ENCODE measurements at places on chromosomes 13 and 19.

DNA sequence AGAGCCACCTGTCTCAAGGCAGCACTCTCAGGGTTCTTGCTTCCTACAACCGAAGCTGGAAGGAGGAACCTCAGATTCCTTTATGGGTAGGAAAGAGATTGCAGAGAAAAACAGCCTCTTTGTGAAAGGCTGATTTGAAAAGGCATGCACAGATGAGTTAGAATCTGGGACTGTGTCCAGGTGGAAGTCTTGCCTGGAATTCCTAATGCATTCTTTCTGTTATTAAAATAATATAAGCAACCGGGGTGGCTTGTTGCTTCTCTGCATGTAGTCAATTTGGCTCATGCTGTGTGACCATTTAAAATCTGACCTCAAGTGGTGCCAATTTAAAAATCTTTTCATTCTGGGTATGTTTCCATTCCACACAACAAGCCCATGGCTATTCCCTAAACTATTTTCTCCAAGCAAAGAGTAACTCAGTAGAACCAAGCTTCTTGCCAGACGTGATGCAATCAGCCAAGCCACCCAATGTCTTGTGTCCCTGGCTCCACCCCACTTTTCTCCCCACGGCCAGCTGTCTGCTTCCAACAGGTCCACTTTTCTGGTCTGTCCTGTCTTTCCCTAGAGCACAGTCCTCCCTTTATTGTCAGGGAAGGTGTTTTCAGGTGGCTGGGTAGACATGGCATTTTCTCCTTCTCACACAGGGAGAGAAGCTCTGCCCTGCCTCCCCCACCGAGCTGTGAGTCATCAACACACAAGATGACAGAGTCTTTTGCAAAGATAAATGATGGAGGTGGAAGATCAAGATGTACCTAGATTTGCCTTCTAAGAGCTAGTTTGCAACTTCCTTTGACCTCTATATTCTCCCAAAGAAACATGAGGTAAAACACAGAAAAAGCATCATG, 394.3 kb downstream of the FOXO1 start:
- no peak for DNase-seq

DNA sequence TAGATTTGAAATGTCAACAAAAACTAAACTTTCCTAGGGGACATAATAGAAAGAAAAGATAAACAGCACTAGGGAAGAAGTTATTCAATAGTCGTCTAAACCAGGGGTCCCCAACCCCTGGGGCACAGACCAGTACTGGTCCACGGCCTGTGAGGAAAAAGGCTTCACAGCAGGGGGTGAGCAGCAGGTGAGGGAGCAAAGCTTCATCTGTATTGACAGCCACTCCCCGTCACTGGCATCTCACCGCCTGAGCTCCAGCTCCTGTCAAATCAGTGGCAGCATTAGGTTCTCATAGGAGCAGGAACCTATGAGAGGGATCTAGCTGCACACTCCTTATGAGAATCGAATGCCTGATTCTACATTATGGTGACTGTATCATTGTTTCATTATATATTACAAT, 382.7 kb downstream of the MYO16 start:
- no peak for DNase-seq

DNA sequence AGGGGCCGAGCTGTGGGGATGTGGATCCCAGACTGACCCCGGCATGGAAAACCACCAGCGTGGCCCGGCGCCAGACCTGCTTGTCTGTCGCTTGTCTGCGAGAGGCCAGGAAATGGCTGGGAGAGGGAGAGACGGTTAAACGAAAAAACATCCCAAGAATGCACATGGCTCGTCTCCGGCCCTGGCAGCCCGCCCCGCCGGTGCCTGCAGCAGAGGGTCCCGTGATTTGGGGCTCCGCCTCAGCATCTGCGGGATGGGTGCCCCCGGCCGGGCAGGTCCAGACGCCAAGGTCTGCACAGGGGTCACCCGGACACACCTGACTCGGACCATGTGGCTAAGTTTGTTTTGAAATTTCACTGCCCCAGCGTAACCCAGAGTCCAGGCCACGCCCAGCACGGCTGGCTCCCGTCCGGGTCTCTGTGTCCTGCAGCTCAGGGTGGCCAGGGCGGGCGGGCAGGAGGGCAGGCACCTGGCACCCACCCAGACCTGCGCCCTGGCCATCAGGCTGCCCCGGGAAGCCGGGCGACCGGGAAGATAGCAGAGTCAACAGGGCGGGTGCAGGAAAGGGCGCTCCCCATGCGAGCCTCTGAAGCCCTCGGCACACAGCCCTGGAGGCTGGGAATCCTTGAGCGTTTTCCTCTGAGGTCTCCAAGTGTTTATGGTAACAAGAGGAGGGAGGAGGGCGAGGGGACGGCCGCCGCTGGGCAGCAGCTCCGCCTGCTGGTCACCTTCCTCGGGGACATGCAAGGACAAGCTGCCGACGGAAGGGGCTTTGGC, 103.2 kb downstream of the GADD45B start:
- peak; percentile 72 for DNase-seq

- DNase-seq, result no peak
Observed at GRCh38 chr19:13118424-13119193, 545 bp downstream of the NACC1 start.

GRCh38 chr19:57242821-57243220, 2.4 kb downstream of the ZNF805 start:
- DNase-seq, result no peak

DNA sequence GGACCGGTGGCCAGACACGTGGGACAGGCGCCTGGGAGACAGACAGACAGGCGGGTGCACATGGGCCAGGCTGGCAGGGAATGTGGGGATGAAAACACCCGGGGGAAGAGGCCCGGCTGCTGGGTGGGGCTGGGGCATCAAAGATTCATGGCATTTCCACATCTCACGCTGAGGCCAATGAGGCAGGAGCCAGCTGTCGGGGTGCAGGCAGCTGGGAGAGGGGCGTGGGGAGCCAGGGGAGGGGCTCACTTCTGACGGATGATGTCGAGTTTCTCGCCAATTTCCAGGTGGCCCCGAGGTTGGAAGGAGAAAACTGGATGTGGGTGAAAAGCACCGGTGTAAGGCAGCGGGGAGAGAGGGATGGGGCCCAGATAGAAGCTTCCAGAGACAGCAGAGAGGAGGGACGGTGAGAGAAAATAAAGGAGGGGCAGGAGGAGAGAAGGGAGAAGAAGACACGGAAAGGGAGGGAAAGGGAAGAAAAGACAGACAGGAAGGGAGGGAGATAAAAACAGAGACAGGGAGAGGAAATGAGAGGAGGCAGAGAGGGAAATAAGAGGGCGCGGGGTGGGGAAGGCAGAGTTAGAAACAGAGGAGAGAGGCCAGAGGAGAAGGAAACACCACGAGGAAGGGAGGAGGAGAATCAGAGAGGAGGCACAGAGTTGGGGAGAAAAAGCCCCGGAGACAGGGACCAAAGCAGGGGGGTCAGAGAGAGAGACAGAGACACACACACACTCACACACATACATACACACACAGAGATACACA, 8.0 kb upstream of the CCER2 start:
- DNase-seq, result no peak

- DNase-seq, result no peak
Observed at GRCh38 chr13:113029487-113030258, 60.7 kb downstream of the MCF2L start.

- DNase-seq, result no peak
Observed at GRCh38 chr19:50512112-50512998, 1.4 kb downstream of the ASPDH start.

- no peak for DNase-seq
Observed at GRCh38 chr19:47020132-47020805, 632 bp downstream of the NPAS1 start.

GRCh38 chr13:98912846-98913245, 65.0 kb downstream of the DOCK9 start:
- DNase-seq, result no peak

DNA sequence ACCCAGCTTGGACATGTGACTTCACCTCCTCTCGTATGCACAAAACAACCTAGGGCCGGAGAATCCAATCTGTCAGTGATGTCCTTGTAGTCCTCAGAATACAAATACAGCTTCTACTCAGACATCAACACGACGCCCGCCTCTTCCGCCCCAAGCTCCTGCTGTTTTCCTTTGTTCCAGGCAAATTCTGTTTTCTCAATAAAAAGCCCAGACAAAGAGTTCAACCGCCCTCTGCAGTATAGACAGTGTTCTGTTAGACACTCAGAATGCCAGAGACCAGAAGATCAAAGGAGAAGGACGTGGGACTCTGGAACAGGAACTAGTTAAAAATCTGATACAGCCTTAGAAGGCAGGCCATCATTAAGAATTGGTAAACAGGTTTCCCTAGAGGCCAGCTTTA, 42.0 kb upstream of the GGACT start:
- DNase-seq, result no peak

DNA sequence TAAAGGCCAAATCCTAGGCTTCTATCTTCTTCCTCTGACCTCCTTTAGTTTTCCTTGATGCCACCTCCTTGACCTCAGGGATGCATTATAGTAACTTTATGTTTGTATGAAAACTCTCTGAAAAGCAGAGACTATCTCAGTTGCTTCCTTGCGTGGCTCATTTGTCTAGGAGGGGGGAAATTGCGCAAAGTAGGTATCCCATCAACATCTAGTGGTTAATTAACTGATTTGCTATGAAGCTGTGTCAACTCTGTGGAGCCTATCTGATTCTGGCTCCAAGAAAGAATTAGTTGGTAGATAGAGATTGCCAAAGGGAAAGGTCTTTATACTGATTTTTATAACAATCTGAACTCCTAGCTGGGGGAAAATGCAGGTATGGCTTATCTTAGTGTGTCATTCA, 82.1 kb upstream of the FRY start:
- no peak for DNase-seq

GRCh38 chr13:35057858-35058257, 115.8 kb downstream of the NBEA start:
- DNase-seq, result no peak

DNA sequence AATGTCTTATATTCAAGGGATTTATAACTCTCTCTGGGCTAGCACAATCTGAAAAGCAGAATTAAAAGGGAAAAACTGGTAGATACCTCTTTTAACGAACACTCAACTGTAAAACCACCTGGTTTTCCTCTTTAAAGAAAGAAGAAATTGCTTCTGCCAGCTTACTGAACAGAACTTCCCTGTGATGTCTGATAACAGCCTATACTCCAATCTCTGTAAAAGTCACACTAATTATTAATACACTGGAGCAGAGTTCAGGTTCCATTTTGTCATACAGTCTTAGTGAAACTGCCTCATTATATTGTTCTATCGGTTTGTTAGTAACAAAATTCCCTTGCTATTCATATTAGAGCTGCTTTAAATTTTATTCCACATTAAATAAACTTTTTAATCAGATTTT, 251.0 kb upstream of the STARD13 start:
- DNase-seq, result no peak

- no peak for DNase-seq
Observed at GRCh38 chr13:62583466-62583865, 1167.8 kb upstream of the PCDH20 start.

- DNase-seq, result no peak
Observed at GRCh38 chr13:63851526-63851925, 2435.9 kb upstream of the PCDH20 start.

DNA sequence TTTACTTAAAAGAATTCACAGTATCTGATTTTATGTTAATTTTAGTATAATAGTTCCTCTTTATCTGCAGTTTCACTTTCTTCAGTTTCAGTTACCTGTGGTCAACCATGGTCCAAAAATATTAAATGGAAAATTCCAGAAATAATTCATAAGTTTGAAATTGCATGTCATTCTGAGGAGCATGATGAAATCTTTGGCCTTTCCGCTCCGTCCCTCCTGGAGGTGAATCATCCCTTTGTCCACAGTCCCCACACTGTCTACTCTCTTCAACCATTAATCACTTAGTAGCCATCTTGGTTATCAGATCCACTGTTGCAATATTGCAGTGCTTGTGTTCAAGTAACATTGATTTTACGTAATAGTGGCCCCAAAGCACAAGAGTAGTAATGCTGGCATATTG, 26.9 kb downstream of the SLITRK6 start:
- peak; percentile 24 for DNase-seq

DNA sequence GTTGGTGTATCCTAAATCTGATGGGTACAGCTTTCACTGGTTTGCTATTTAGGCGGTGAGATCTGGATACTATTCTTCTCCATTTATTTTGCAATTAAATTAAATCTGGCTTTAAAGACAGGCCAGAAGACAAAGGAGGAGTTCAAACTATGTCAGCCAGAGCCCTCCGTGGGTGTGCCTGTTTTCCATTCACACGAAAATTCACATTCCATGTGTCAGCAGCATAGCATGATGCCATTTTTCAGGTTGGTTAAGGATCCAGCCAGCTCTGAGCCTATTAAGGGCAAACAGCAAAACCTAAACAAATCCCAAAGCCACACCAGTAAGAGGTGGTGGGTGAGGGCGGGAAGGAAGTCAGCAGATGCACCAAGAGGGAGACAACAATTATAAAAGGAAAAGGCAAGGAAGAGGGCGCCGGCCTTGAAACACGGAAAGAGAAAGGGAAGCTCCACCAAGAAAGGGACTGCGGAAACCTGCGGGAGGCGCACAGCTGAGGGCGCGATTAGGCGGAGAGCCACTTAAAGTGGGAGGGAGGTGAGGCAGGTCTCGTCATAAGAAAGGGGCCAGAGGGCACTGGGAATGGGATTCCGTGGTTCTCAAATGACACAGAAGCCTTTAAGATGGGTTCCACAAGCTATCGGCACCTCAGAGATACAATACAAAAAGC, 43.0 kb downstream of the CARS2 start:
- no peak for DNase-seq

DNA sequence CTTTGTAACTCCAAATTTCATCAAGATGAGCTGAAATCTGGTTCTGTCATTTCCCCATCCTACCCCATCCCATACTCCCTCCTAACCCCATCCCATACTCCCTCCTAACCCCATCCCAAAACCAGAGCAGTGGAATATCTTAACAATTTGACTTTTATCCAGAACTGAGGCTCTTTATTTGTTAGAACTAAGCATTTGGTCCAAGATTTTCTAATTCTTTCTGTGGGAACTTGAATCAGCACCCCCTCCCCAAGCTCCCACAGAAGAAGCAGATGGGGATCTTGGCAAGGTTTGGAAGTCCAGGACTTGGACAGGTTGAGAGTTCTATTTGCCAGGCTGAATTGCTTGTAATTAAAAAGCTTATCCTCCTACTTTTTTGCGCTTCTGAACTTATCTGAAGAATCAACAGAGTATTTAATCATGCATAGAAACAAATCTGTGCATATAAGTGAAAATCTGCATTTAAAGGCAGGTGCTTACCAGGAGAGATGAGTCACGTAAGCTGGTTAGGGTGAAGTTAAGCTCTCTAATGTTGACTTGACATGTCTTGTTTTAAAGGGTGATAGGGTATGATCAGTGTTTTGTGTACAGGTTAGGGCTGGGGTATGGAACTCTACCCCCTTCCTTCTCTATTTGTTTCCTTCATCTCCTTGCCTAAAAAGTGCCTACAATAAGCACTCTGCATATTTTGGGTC, 111.1 kb downstream of the COG6 start:
- no peak for DNase-seq

GRCh38 chr13:46893221-46893740, 3.6 kb downstream of the HTR2A start:
- DNase-seq, result no peak

GRCh38 chr13:84607261-84608013, 725.2 kb upstream of the SLITRK1 start:
- no peak for DNase-seq
